ENCODE measurements at places on chromosomes 2 and 18.

- DNase-seq, result no peak
Observed at GRCh38 chr18:66344227-66344626, 259.7 kb downstream of the CDH19 start.

- no peak for DNase-seq
Observed at GRCh38 chr2:80546766-80547165, 242.2 kb upstream of the LRRTM1 start.

- DNase-seq, result no peak
Observed at GRCh38 chr2:100104718-100105677, 37.4 kb downstream of the AFF3 start.

DNA sequence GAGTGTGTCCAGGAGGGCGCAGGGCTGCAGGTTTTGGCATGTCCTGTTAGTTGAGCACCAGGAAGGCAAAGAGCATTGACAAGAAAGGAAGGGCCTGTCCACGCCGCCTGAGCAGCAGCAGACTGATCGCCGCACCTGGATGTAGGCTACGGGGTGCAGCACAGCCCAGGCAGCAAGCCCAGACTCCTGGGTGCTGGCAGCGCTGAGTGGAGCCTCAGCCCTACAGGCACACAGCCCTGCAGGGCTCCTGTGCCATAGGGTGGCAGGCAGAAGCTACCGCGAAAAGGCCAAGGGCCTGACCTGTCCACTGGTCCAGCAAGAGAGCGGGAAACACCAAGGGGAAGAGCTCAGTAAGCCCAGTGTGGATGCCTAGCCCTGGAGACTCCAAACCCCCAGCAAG, 198.0 kb downstream of the HDAC4 start:
- DNase-seq, result no peak

DNA sequence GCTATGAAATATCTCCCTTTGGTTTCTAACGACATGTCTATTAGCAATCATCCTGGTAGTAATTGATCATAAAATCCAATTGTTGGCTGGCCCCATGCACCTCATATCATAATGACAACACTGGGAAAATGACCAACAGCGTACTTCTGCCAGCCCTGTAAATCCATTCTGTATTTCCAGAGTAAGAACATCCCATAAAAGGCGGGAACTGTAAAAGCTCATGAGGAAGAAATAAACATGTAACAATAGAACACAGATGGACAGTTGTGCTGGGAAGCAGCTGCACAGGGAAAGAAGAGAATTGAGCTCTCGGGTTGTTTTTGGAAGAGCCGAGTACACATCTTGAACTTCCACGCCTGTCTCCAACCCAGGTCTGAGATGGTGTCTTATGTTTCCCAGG, 218.7 kb downstream of the CMPK2 start:
- DNase-seq, result no peak

DNA sequence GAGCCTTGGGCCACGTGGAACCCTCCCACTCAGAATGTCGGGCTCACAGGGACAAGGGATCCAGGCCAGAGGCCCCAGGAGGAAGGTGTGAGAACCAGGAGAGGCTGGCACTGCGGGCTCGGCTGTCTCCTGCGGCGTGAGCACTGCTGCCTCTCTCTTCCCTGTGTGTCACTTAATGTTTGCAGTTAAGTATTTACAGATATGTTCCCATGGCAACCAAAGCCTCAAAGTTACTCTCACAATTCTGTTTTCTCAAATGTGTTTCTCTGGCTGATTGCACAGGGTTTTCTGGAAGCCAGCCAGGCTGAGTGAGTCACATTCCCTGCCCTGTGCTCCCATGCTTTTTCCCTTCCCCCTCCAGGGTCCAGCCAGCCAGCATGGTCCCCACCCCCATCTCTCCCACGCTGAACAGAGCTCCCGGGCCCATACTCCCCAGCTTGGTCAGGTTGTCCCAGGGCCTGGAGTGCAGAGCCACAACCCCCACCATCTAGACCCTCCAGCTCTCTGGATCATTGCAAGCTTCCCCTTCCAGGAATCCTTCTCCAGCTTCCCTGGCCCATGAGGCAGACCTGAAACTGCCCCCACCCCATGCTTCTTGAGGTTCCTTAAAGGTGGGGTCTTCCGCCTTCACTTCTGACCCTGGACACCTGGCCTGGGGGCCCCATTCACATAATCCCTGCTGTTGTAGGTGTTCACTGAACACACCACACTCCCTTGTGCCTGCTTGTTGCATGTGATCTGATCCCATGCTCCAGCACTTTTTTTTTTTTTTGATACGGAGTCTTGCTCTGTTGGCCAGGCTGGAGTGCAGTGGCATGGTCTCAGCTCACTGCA, 265.9 kb downstream of the CELF4 start:
- DNase-seq, result no peak

GRCh38 chr2:53672881-53673522, 94.6 kb upstream of the CHAC2 start:
- DNase-seq, result no peak

- DNase-seq, result no peak
Observed at GRCh38 chr2:227793148-227793712, 20.4 kb upstream of the CCL20 start.

GRCh38 chr2:98465456-98466226, 21.0 kb downstream of the INPP4A start:
- DNase-seq, result peak; percentile 90

GRCh38 chr2:11155381-11156035, at the start of gene SLC66A3:
TSS of gene SLC66A3 (plus strand) at chr2:11155467. CDS start at chr2:11155547, 80 bp downstream.
- peak; percentile 39 for DNase-seq
